T-helper 2 cell (primary cell): ENCODE measurements at places on chromosomes 13 and 19.
A peak's percentile ranks its signal among the peaks of the same experiment; 100 is the strongest.

DNA sequence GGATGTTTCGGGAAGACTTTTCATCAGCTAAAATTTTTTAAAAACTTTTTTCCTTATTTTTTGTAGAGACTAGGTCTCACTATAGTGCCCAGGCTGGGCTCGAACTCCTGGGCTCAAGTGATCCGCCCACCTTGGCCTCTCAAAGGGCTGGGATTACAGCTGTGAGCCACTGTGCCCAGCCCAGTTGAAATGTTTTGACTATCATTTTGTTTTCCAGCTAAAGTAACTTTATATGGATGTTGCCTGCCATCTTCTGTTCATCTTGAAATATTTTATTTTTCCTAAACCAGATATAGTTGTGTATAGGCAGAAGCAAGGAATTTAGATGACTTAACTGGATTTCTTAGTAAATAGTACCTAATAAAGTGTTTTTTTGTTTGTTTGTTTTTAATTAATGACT lies 7.0 kb downstream of the CAB39L start:
- DNase-seq: no peak

GRCh38 chr13:79432086-79432485 lies 26.0 kb upstream of the RBM26 start:
- no peak for DNase-seq

DNA sequence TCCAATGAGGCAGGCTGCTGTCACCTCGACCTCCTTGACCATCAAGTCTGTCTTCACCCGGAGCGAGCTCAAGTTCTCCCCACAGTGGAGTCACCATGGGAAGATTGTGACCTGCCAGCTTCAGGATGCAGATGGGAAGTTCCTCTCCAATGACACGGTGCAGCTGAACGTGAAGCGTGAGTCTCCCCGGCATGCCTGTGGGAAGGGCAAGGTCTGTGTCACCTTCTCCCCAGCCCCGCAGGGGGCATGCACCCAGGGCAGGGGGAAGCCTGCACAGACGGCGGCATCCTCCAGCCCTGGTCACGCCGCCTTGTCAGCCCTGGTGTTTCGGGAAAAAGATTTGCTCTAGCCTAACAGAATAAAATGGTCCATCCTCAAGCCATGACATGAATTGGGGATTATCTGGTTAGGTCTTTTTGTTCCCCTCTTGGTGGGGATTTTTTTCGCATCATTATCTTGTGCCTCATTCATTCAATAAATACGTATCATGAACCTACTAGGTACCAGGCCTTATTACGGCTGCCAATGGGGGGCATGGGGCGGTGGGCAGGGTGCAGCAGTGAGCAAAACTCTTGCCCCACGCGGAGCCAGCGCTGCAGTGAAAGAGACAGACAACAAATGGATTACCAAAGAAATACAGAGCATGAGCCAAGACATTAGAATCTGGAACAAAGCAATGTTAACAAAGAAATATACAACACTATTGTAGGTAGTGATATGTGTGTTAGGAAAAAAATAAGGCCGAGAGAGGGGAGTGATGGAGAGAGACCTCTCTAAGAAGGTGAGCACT lies 7.4 kb downstream of the CD22 start:
- DNase-seq: no peak

DNA sequence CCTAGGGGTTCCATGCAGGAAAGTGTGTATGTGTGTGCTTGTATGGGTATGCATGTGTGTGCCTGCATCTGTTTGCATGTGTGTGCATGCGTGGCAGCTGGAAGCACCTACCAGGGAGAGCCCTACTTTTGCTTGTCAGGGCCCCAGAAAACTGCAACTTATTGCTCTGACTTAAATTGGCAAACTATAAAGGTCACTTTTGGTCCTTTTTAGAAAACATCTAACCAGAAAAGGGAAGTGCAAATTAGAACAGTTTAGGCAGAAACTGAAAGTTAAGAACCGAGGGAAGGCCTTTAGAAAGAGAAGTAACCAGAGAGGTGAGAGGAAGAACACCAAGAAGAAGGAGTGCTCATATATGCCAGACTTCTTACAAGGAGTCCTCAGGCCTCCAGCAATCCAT lies 32.5 kb downstream of the DLEU7 start:
- DNase-seq: no peak

- no peak for DNase-seq
These were observed 16.8 kb upstream of the IGSF23 start for GRCh38 chr19:44596428-44597130.

DNA sequence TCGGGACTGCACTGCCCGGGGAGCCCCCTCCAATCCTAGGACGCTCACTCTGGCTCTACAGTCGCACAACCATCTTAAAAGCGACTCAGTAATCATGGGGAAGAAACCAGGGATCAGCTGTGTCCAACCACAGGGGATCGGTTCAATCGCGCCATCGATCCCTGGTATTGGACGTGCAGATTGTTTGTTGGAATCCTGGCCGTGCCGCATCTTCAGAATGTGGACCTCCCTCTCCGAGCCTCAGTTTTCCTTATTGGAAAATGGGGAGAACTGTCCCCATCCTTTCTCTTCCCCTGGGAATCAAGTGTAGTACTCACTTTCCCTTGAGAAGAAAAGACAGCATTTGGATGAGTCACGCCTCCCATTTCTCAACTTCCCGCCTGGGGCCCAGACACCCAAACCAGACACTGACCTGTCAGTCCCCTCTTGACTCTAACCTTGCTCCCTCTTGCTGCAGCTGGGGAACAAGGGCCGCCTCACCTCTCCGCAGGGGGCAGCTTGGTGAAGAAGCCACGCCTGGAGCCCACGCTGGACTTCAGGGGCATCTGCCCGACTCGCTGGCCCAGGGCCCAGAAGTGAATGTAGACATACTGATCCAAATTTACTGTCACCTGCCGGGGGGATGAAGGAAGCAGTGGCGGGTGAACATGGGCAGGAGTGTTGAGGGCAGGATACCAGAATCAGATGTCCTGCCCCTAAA lies 17.6 kb downstream of the EMP3 start:
- DNase-seq: no peak

DNA sequence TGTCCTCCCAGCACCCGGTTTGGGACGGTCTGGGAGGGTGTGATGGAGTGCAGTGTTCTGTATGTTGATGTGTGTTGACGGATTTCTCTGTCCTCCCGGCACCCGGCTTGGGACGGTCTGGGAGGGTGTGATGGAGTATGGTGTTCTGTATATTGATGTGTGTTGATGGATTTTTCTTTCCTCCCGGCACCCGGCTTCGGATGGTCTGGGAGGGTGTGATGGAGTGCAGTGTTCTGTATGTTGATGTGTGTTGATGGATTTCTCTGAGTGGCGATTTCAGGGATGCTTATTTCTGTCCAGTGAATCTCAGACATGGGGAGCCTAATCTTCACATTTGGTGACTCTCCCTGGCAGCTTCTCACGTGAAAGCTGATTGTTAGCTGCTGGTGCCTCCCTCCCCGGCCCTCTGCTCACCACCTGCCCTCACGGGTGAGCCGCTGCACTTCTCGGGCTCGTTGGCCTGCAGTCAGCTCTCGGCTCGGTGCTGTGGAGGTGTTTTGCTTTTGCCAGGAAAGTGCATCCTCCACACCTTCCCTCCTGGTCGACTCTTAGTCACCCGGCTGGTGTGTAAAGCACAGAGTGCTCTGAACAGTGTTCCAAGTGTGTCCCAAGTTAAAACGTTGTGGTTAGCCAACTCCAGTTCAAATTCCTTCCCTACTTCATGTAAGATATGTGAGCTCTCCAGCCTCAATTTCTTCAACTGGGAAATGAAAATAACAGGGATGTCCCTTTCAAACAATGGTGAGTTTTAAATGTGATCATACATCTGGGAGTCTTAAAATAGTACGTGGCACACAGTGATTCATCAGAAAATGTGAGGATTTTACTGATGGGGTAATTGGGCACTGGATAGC lies 54.6 kb downstream of the ATP11A start:
- no peak for DNase-seq

DNA sequence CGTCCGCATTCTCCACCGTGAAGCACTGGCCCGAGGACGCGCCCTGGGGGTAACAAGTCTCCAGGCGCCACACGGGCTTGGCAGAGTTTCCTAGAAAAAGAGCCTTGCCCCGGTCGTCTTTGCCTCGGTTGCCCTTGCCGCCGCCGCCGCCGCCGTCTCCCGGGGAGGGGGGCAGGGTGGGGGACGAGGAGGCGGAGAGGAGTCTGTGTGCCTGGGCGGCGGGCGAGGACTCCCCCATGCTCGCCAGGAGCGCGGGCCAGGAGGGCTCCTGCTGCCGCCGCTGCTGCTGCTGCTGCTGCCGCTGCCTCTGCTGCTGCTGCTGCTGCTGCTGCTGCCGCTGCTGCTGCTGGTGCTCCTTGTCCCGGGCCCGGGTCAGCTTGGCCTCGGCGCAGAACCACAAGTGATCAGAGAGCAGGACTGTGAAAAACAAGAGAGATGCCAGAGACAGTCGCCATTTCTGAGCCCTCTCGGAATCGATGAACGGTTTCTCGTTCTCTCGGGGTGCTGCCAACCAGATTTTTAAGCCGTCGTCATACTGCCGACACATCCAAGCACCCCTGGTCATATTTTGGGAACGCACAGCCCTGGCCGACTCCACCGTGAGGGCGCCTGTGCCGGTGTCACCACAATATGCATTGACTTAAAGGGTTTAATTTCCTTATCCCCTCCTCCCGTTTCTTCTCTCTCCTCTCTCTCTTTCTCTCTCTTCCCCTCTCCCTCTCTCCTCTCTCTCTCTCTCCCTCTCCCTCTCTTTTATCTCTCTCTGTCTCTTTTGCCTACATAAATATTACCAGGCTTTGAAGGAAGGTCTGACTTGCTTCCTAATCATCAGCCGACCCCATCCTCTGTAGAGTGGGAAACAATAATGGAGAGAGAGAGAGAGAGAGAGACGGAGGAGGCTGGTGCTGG lies 349.1 kb downstream of the LIG4 start:
- DNase-seq: no peak

DNA sequence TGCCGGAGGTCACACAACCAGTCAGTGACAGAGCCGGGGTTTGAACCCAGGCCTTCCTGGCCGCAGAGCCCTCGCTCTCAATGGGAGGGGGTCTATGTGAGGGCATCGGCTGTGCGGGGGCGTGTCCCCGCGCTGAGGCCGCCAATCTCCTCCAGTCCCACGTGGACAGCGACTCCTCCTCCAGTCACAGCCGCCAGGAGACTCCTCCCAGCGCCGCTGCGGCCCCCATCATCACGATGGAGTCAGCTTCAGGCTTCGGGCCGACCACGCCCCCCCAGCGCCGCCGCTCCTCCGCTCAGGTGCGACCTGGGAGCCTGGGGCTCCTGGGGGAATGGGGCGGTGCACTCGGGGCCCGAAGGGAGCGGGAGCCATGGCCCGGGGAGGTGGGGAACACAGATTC lies 6.0 kb downstream of the SPRED3 start:
- DNase-seq: peak; percentile 49

DNA sequence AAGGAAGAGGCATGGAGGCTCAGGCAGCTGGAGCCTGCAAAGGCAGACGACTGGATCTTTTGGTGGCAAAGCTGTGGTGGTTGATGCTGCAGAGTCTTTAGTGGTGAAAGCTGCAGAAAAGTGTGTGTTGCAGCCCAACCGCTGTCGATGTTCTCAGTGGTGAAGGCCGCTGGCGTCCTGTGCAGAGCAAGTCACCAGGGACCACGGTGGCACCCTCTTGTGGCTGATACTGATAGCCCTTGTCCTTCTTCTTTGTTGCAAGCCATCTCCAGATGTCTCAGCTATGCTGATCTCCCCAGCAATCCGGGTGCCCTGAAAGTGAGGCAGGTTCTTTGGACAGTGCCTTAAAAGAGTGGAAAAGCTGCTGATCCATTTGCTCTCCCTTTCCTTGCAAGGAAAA lies 610.9 kb upstream of the PCDH9 start:
- DNase-seq: no peak

DNA sequence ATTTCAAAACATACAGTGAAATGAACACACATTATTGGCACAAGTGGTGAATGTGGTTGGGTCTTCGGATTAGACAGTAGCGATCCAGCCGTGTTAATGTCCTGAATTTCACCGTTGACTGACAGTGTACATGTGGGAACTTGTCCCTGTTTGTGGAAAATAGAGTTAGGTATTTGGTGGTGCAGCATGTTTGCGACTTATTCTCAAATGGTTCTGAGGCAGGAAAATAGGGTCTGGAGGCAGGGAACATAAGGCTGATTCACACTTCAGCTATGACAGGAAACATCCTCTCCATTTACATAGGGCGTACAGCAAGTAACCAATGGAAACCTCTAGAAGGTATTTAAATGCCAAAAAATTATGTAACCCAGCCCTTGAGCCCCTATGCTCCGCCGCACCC lies 4.2 kb downstream of the LGALS7B start:
- no peak for DNase-seq

DNA sequence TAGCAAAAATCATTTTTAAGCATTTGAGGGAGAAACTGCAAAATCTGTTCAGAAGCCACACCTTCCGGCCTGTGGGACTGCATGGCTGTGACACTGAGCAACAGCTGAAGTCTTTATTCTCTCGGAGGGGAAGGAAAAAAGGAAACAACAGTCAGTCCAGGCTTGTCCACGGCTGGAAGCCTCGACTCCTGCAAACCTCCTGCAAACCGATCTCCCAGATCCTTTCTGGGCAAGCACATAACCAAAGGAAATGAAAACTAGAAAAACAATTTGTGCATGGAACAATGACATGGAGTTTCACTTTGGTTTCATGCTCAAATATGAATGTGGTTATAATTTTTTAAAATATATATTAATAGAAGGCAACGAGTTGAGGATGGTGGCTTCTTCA lies 1.0 kb downstream of the COL4A1 start:
- DNase-seq: no peak

DNA sequence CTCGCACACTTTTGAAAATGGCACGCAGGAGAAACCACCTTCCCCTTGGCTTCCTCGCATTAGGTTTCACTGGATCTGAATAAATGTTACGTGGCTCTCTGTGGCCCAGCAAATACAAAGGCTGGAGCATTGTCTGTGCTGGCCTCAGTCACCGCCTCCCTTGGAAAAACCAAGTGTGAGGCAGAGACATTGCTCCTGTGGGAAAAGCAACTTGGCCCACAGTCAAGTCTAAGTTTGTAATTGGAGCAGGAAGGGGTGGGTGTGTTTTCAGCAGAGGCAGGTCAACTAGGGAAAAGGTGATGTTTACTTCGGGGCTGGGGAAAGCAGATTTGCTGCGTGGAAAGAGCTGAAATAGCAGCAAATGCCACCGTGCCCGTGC lies 101.6 kb downstream of the IRS2 start:
- no peak for DNase-seq

DNA sequence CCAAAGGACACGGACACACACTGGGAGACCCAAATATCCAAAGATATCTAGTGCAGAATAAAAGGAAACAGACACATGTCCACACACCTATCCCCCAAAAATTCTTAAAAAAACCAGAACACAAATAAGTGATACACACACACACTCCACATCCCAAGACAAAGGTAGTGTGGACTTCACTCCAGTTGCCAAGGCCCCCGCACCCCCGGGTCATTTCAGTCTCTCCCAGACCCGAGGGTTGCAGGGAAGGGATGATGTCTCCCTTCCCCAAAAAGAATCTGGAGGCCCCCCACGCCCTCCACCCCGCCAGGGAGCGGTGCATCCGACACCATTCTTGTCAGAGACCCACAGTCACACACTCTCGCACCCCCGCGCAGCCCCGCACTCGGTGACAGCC lies 407 bp downstream of the DPF1 start:
- DNase-seq: no peak

GRCh38 chr19:57803594-57804325 lies 11.0 kb downstream of the ZNF552 start:
- no peak for DNase-seq
